Hematopoietic multipotent progenitor cell treated with erythropoietin and hydrocortisone succinate and interleukin-3 and kit ligand, for 8 days (in vitro differentiated cells): ENCODE measurements at places on chromosomes 2 and 18.

DNA sequence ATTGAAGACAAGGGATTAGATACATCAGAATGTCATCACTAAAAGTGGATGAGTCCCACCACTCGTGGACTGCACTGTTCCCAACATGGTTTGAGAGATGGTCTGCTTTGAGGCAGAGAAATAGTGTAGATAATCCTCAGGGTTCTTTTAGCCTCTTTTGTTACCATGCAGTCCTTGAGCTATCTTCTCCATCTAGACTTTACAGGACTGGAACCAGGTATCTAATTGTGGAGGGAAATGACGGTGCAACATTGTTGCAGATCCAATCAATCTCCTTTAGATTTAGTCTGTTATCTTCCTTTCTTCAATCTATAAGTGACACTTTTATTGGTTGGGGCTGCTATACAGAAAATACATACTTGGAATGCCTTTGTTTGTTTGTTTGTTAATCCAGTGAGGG is 183.8 kb upstream of the CWC22 start:
- DNase-seq: no peak

DNA sequence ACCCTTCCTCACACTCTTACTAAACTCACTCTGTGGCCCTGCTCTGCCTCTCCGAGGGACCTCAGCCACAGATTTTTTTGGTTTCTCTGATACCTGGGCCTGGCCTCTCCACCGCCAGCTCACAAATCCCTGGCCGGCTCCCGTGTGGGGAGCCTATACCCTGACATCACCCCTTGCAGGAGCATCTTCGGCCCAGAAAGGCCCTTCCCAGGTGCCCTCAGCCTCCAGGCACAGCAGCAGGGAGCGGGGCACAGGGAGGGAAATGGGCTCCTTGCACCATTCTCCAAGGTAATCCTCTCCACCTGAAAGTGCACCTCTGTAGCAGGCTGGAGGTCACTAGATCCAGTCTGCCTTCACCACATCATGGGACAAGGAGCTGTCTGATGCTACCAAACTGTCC is 43.2 kb downstream of the CRACDL start:
- no peak for DNase-seq

DNA sequence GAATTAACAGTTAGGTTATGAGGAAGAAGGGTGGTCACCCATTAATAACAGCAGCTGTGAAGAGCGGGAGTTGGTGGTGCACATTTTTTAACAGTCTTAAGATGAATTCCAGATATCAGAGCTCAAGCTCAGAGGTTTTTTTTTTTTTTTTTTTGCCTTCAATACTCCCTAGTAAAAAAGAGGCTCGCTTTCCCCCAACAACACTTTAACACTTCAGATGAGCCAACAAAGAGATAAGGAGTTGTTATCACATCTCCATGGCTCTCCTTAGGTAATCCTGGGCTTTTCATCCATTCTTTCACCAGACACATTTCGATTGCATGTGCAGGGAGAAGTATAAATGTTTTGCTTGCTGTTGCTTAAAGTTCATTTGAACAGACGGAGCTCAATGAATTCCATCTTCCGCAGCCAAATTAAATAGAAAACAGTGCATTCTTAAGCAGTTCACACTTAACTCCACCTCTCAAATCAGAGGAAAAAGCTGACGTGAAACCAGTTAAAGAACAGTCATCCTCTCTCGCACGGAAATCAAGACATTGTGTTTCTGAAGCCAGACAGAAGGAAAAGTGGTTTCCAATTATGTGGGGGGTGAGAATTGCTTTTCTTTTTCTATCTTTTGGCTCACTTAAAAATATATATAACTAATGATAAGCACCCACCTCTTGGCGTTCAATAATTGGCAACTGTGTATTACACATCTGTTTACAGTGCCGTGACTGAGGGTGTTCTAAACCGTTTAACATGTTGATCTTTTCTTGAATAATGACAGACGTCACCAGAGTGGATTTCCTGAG is 118.2 kb downstream of the ZNF521 start:
- peak; percentile 53 for DNase-seq

DNA sequence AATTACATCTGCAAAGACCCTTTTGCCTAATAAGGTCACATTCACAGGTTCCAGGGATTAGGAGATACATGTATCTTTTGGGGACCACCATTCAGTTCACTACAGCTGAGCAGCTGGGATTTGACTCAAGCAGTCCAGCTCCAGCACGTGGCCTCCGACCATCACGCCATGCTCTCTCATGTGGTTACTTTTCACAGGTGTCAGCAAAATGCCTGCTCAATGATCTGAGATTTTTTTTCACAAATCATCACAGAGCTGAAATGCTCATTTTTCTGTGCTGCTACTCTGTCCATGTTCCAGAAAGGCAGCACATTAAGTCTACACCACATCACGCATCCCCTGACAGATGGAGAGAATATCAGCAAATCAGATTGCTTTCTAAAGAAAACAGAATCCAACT is 98.5 kb upstream of the RMDN2 start:
- no peak for DNase-seq

- no peak for DNase-seq
Observed at GRCh38 chr2:217415316-217415715, 555.5 kb upstream of the TNP1 start.

- DNase-seq: no peak
Observed at GRCh38 chr18:36786686-36787085, 42.1 kb downstream of the TPGS2 start.

GRCh38 chr2:9217838-9218770 is 11.5 kb downstream of the ASAP2 start:
- no peak for DNase-seq

- DNase-seq: no peak
Observed at GRCh38 chr2:75153221-75153620, 46.1 kb downstream of the TACR1 start.

GRCh38 chr18:11512096-11513025 is 97.0 kb upstream of the SLC35G4 start:
- DNase-seq: no peak

DNA sequence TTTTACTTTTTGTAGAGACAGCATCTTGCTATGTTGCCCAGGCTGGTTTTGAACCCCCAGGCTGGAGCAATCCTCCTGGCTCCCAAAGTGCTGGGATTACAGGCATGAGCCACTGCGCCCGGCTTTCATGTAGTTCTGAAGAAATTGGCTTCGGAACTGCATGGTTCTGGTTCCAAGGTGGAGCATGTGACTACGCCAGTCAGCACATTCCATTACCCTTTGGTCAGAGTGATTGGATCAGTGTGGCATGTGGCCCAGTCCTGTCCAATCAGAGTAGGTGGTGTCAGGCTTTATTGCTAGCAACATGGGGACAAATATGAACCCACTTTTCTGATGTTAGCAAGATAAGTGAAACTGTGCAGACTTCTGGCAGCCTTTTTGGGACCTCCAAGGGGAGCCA is 16.3 kb upstream of the ATOH8 start:
- no peak for DNase-seq

DNA sequence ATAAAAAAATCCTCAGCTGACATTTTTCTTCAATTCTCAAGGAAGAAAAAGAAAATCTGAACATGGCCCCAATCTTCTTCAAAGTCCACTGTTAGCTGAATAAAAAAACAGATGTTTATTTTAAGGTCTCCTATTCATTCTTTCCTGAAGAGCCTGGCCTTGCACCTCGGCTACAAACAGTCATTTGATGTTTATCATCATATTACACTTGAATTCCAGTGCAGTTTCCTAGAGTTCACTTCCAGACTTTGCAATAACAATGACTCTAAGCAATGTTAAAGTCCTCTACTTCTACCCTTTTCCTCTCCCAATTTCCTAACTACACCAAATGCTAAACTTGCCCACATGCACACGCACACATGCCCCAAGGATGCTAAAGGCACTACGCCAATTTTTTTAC is 70.1 kb downstream of the NOL10 start:
- no peak for DNase-seq

DNA sequence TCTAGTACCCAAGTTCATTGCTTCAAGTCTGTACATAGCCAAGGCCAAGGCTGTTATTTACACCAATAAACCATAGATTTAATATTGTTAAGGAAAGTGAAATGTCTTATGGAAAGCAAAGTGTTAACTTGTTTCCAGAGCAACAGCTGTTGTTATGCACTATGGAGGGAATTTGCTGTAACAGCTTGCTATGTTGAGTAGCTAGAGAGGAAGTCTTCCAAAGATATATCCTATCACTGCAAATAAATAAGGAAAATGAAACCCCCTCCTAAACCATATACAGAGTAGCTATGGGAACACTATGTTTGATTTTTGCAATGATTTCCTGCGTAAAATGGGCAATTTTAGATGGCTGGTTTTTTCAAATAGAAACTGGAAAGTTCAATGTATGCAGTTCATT is 21.1 kb downstream of the TMEM182 start:
- no peak for DNase-seq

GRCh38 chr2:45274250-45274926 is 265.1 kb upstream of the SIX2 start:
- DNase-seq: no peak

- no peak for DNase-seq
Observed at GRCh38 chr2:21042708-21042957, 1.2 kb downstream of the APOB start.

DNA sequence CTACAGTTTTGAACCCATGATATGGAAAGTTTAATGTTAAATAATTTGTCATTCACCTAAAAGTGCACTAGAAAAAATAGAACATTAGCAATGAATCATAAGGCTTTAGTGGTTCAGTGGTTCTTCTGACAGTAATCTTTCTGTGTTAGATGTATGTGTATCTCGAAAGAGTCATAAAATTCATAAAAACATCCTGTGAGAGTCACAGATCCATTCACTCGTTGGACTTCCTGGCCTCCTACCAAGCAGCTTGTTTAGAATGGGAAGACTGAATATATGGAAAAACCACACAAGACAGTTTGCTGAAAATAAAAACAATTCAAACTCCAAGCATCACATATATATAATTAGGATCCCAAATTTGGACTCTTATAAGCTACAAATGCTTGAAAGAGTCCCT is 34.8 kb downstream of the ADNP2 start:
- DNase-seq: no peak

GRCh38 chr18:75124551-75124950 is 84.4 kb downstream of the PTGR3 start:
- no peak for DNase-seq

GRCh38 chr2:162636206-162636728 is 202.3 kb downstream of the KCNH7 start:
- DNase-seq: no peak

DNA sequence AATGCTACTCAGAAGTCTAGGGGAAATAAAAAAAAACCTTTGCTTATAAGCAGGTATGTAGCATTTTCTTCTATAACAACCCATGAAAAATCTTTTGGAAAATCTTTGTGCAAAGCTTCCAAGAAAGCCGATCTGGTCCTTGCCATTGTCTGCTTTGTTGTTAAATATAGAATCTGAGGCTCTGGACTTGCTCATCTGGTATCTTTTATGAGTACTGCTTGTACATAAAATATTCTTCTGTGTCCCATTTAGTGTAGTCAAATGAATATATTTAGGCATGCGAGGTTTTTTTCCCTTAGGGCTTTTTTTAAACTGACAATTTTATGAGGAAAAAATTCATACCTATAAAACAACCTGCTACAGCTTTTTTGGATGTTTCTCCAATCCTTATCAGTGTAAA is 45.0 kb upstream of the RMND5A start:
- DNase-seq: no peak
